Activated CD4-positive, alpha-beta T cell treated with anti-CD3 and anti-CD28 coated beads, Interleukin-2, amount 50 U/mL, for 24 hours (primary cell): ENCODE measurements at places on chromosomes 2 and 18.

- DNase-seq = no peak
These were observed 223.7 kb downstream of the SOX11 start for GRCh38 chr2:5915881-5916310.

DNA sequence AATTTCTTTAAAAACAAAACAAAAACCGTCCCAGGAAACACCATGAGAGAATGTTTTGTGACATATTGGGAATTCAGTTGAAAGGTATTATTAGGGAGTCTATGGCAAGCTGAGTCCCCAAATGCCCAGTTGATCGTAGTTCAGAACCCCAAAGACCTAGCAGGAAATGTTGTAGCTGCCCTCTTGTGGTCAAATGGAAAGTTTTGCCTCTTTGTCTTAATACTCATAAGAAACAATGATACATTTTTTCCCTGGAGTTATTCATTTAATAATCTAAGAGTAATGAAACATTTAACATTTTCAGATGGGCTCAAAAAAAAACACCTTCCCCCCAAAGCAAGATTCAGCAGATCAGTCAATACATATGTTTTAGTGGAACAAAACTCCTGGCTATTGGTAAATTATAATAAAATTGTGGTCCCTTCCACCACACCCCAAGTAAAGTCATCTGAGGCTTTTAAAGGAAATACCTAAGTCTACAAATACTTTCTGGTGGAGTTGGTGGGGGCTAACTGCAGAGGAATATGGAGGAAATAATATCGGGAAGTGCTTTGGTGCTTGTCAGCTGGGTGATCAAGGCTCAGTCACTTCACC is 37.8 kb upstream of the EFEMP1 start:
- DNase-seq = no peak

DNA sequence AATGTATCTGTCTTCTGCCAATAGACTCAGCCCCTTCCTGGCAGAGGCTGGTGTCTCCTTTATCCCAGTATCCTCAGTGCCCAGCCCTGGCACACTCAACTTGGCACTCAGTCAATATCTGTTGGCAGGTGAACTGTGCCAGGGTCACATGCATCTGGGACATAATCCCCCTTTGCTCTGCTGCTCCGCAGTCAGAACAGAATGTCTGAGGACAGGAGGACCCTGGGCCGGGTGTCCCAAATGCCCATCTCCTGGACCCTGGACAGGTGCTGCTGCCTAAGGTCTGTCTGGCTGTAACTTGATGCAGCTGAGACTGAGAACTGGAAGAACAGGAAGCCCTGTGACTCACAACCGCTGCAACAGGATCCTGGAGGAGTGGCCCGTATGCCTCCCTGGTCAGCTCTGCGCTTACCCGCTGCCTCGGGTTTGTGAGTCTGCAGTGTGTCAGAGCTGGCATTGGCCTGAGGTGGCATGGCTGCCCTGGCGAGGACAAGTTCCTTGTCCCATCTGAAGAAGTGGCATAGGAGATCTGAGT is 11.4 kb downstream of the HK2 start:
- no peak for DNase-seq

DNA sequence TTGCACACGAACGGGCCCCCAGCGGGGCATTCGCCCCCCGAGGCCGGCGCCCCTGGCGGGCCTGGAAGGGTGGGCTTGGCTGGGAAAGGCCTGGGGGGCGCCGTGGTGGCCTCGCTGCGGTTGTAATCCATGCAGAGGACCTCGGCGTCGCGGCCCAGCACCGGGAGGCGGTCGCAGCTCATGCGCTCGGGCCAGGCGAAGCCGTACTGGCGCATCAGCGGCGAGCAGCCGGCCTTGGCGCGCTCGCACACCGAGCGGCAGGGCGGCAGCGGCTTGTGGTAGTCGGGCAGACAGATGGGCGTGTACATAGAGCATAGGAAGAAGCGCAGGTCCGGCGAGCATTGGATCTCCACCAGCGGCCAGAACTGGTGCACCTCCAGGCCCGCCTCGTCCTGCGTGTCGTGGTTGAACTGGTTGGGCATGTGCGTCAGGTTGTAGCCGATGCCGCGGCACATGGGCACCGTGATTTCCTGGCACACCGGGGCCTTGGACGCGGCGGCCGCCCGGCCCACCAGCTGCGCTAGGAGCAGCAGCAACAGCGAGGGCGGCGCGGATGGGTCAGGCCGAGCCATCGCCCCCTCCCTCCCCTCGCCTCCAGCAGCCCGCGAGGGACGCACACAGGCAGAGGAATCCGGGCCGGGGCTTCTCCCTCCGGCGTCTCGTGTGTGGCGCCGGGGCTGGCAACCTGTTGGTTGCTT is 1.4 kb downstream of the FZD5 start:
- DNase-seq = no peak

GRCh38 chr2:226911932-226912331 is 76.1 kb downstream of the RHBDD1 start:
- DNase-seq = no peak

DNA sequence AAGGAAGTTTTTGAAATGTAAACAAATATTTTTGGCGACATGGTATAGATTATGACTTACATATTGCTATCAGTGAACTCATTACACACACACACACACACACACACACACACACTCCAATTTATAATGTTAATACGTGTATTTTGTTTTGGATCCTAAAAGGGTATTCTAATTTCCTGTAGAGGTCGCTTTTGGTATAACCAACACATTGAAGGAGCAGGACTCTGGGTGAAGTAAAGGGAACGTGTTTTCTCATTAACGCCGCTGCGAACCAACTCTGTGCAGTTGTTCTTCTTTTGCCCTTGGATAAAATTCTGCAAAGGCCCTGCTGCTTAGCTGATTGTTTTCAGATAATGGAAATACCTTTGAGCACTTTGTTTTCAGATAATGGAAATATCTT is 190.4 kb downstream of the PMAIP1 start:
- no peak for DNase-seq

DNA sequence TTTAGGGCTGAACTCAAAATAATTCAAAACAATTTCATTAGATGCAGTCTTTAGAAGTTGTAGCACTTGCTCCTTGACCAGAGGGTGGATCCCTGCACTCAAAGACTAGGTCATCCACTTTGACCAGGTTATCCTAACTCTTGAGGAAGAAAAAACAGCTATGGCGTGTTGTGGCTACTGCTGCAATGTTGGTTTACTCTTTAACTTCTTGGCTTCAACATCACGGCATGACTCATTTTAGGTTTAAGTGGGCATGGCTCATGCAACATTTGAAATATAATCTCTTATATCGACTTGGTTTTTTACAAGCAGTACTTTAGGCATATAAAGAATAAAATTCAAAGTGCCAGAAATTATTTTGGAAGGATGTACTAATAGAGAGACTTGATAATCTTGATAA is 35.4 kb downstream of the ANKRD29 start:
- no peak for DNase-seq

DNA sequence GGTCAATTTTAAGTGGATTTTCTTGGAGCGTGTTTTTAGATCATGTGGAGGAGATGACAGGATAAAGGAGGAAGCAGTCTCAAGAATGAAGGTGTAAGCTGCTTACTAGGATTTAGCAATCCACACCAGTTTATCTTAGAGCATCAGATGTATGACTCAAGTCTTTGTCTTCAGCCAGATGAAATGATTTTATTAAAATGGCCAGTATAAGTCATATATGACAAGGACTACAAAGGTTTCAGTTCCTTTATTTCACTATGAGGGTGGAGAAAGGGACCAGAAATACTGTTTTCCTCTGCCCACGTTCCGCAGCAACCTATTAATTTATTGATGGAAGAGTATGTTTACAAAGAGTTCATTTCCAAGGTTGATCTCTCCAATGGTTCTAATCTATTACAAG is 970.5 kb upstream of the SLC39A10 start:
- no peak for DNase-seq

DNA sequence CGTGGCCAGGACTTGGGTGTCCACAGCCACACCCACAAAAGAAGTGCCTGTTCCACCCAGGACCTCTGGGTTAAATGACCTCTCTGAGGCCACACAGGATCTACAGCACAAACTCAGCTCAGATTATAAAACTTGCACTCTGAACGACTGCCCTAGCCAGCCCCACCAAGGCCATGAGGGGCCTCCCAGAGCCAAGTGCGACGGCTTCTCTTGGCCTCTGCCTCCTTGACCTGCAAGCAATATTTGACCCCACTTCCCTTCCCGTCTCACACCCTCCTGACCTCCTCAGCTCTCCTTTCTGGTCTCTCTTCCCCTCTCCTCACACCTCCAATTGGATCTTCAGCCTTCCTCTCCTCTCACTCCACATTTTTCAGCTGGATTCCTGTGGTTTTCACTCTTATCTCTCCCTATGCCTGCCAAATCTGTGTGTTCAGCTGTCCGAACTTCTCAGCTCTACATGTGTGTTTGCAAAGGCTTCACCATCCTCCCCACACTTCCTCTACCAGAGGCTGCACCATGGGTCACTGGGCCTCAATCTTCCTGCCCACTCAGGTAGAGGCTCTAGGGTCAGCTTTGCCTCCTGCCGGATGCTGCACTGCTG is 25.3 kb upstream of the STEAP3 start:
- no peak for DNase-seq

DNA sequence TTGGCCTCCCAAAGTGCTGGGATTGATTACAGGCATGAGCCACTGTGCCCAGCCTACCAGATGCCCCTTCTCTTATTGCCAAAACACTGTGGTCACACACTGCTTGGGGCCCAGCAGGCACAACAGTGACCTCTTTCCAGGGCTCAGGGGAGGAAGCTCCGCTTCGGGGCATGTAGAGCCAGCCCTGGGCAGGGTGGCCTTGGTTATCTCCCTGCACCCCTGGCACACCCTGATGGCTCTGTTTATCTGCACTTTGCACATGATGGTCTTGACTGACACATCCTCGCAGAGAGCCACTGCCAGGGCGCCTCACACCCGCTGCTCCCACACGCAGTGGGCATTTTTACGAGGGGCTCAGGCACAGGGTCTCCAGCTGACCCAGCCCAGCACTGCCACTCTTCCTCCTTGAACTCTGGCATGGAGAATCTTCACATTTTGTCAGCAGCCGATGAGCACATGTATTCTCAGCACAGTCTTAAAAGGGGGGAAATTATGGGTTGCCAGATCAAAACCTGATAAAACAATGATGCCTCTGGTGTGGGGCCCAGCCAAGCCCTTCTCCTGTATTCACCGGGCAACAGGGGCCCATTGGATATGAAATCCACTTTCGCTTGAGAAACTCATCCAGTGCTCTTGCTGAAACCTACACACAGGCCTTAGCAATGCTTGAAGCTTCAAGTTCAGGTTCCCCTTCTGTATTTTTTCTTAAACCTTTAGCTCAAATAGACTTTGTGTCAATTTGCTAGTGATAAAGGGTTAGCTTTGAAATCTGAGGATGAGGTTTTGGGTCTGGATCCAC is 5.9 kb downstream of the GYPC start:
- DNase-seq = no peak

- no peak for DNase-seq
These were observed 32.8 kb upstream of the DOCK10 start for GRCh38 chr2:225074919-225075681.

- no peak for DNase-seq
These were observed 63.1 kb upstream of the MGAT5 start for GRCh38 chr2:134190807-134191203.

DNA sequence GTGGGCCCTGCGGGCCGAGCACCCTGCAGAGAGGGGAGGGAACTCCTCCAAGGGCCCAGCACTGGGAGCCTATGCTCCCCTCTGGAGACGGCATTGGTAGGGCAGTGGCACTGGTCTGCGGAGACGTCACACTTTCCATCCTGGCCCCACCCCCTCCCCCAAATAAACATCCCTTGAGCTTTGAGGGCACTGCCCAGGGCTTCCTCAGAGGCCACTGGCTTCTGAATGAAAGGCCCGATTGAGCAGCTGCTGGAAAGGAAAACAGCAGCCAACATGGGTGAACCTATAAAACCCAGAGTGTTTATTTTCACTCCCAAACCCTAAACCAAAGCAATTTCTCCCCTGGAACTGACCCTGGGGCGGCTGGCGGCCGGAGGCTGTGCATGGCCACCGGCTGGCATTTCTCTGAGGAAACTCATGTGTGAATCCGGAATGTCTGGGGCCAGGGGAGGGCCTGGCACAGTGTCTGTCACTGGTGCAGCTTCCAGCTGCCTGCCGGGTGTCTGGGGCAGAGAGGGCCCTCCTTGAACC is 138.9 kb downstream of the DYSF start:
- no peak for DNase-seq

- no peak for DNase-seq
These were observed 112.8 kb downstream of the SPTBN1 start for GRCh38 chr2:54568876-54569321.

DNA sequence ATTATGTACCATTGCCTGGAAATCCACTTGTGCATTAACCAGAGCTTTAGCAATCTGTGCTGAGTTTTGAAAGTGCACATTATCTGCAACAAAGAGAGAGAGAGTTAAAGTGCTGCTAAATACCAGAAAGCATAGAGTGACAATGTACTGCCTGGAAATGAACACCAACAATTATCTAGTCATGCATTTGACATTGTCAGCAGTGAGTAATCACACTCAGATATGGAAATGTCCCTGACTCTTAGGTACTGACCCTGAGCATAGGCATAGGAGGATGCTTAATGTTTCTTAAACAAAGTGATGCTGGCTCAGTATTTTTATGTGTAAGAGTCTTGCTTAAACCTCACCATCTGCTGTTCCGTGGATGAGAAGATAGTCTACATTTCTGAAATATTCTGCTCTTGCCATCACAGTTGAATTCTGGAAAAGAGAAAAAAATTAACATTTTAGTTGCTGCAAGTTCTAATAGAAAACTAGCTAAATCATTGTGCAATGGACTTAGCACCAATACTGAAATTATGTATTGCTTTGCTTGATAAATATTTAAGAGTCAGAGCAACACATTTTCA is 20.8 kb upstream of the GCG start:
- no peak for DNase-seq

DNA sequence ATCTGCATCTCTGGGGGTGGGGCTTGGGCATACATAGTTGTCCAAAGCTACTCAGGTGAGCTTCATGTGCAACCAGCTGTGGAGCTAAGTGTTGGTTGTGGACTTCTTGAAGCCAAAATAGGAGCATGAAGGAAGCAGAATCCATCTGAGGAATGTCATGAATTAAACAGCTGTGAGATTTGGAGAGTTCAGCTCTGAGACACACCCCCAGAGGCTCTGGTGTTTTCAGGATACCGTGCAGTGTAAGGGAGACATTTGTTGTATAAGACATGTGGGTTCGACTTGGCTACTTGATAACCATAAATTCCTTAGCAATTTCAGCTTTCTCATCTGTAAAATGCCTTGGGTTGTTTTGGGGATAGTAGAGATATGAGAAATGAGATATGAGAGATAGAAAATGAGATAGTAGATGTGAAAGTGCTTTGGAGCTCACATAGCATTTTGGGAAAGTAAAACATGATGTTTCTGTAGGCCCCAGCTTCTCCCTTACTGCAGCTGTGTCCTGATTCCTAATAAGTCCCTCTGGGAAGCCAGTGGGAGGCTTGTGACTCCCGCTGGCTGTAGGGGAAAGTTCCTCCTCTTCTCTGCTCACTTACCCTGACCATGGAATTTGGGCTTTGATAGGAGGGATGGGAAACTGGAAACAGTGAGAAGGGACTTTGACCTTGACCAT is 50.0 kb downstream of the DPYSL5 start:
- no peak for DNase-seq
